ENCODE measurements at places on chromosomes 6 and 20. TPM values are rescaled to one million over a fixed set of nuclear protein-coding genes. Genes with fewer than 3 reads are reported as not detected.

The OR2J3 gene
- total RNA-seq = not detected

The ZSWIM1 gene
- total RNA-seq = 11.4 TPM

- H3K36me3 ChIP-seq = peaks cover 57% of the 10 kb centered on the region
- DNase-seq = no peak
- peaks cover 42% of the 10 kb centered on the region for H3K4me1 ChIP-seq
- H3K27ac ChIP-seq = no peak overlapping the region
Observed at GRCh38 chr20:58909585-58909984, 57.1 kb downstream of the GNAS start.

The TJAP1 gene
- total RNA-seq = 77.2 TPM

DNA sequence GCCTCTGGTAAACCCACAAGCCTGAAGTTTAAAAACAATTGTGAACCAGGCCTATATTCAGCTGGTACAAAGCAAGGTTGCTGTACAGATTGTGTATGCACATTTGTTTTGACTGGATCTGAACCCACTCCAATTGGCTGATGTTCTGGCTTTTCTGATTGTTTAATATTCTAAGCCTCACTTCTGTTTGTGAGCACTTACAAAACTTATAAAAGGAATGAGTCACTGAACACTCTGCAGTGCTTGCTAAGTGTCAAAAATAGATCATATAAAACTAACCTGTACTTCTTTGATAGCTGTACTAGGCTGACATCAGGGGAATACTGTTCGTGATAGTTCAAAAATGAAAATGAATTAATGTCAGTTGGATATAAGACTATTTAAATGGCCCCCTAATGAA, 12.1 kb downstream of the COL21A1 start:
- no peaks in the 10 kb centered on the region for H3K27me3 ChIP-seq
- H3K36me3 ChIP-seq = no peaks in the 10 kb centered on the region
- no peaks in the 10 kb centered on the region for H3K4me1 ChIP-seq
- DNase-seq = no peak

The GRM1 gene
- not detected for total RNA-seq

Measured in activated T-cell treated with anti-CD3 and anti-CD28 coated beads, Interleukin-2, amount 50 U/mL, for 72 hours (primary cell).